Activated CD4-positive, alpha-beta memory T cell treated with anti-CD3 and anti-CD28 coated beads, Interleukin-2, amount 10 ng/mL, durations not matched to agents 7 days and 5 days (primary cell): ENCODE measurements at places on chromosomes 6 and 20. TPM values are rescaled to one million over a fixed set of nuclear protein-coding genes. Genes with fewer than 3 reads are reported as not detected.

Gene SLC22A16
- not detected for total RNA-seq

Gene APMAP
- 44.1 TPM for total RNA-seq

Gene SLC26A8
- total RNA-seq = not detected

DNA sequence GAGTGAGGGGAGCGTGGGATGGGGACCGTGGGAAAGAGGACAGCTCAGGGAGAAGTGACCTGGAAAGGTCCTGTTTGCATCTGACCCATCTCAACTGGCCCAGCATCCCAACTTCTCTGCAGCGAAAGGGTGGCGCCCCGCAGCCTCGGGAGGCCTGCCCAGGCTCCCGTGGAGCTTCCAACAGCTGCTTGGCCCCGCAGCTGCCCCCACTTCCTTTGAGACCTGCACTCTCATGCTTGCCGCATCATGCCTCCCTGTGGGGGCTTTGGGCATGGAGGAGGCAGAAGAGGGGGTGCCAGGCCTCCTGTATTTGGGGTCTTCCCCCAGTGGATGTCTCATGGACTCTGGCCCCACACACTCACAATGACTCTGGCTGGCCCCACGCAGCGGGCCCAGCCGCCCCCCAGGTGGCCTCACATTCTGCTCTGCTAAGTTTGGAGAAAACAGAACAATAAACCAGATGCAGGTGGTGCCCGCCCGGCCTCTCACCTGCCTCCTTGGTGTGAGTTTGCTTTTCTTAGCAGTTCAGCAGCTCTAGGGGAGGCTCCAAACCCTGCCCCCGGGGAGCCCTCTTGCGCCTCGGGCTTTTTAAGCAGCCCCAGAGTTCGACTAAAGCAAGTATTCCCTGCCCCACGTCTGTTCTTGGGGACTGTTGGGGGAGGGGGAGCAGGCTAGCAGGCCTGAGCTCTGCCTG lies 40.7 kb downstream of the CPXM1 start:
- no peak overlapping the region for H3K4me3 ChIP-seq
- peaks cover 3% of the 10 kb centered on the region for H3K4me1 ChIP-seq
- H3K27ac ChIP-seq = no peak overlapping the region

DNA sequence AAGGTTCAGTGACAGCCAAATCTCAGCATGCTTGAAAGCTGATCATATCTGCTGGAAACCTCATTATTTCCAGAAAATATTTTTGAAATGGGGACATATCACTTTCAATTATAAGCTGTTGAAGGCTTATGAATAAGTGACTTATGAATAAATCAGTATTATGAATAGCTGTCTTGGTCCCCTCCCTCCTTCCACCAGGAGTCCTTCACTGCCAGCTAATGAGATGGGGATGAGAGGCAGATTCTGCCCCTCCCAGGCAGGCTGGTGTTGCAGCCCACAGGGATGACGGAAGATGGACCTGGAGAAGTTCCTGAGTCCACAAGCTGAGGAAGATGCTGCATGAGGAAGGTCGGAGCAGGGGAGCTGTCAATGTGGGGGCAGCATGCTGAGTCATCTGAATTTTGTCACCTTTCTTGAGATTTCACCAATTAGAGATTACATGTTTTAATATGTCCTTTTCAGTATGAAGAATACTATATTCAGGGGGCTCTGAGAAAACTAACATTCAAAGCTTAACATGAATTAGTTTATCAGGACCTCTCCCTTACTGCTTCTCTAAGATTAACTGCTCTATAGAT lies 112.2 kb downstream of the DTNBP1 start:
- DNase-seq = no peak
- no peaks in the 10 kb centered on the region for H3K27me3 ChIP-seq
- H3K4me1 ChIP-seq = no peaks in the 10 kb centered on the region
- H3K4me3 ChIP-seq = no peak overlapping the region
- no peak overlapping the region for H3K27ac ChIP-seq

- H3K4me3 ChIP-seq = no peak overlapping the region
- H3K4me1 ChIP-seq = peaks cover 10% of the 10 kb centered on the region
- no peak overlapping the region for H3K27ac ChIP-seq
- H3K36me3 ChIP-seq = peaks cover 23% of the 10 kb centered on the region
Observed at GRCh38 chr6:157198425-157199279, 124.7 kb downstream of the TMEM242 start.

- H3K4me1 ChIP-seq = no peaks in the 10 kb centered on the region
- H3K27ac ChIP-seq = no peak overlapping the region
- peaks cover 12% of the 10 kb centered on the region for H3K27me3 ChIP-seq
- no peak overlapping the region for H3K4me3 ChIP-seq
Observed at GRCh38 chr6:148177589-148178233, 164.9 kb upstream of the SASH1 start.
